ENCODE measurements at places on chromosomes 2 and 18. TPM values are rescaled to one million over a fixed set of nuclear protein-coding genes. Genes with fewer than 3 reads are reported as not detected.

LOXHD1 gene
- 0.21 TPM for total RNA-seq

TXNDC2 gene
- total RNA-seq: not detected

IL1R1 gene
- 29.5 TPM for total RNA-seq

UNC80 gene
- 0.22 TPM for total RNA-seq

IL37 gene
- not detected for total RNA-seq

DNA sequence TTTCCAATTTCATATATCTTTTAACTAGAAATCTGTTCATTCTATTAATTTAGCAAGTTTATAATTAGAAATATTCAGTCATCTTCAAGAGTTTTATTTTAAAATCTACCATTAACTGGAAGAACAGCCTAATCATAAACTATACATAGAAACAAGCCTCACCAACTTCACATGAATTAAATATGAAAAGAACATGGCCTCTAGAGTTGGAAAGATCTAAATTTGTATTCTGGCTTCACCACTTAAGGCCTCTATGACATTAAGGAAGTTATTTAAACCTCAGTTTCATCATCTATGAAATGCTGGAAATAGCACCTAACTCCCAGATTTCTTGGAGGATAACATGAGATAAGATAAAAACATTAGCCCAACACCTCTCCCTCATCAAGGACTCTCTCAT lies 51.4 kb upstream of the SCN7A start:
- DNase-seq: no peak

DNA sequence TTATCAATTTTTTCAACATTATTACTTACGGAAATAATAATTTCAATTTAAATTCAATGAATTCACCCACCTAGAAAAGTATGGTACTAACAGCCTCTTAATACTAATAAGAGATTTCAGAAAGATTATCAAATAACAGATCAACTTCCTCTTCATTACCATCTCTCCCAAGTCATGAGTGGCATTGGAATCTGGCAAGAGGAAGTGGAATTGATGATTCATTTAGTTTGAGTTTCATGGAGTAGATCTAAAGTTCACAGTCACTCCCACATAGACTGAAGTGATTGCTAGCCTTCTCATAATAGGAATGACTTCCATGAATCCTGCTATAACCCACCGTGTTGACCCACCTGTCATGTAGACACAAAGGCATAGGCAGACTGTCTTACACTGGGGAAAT lies 77.7 kb upstream of the WDR75 start:
- DNase-seq: no peak

GRCh38 chr2:2230433-2230817 lies 100.7 kb downstream of the MYT1L start:
- no peak for DNase-seq

- no peak for DNase-seq
These were observed 51.8 kb downstream of the MYL12B start for GRCh38 chr18:3313685-3314084.

- DNase-seq: no peak
These were observed 140.2 kb upstream of the BCL2L11 start for GRCh38 chr2:110980339-110981062.

DNA sequence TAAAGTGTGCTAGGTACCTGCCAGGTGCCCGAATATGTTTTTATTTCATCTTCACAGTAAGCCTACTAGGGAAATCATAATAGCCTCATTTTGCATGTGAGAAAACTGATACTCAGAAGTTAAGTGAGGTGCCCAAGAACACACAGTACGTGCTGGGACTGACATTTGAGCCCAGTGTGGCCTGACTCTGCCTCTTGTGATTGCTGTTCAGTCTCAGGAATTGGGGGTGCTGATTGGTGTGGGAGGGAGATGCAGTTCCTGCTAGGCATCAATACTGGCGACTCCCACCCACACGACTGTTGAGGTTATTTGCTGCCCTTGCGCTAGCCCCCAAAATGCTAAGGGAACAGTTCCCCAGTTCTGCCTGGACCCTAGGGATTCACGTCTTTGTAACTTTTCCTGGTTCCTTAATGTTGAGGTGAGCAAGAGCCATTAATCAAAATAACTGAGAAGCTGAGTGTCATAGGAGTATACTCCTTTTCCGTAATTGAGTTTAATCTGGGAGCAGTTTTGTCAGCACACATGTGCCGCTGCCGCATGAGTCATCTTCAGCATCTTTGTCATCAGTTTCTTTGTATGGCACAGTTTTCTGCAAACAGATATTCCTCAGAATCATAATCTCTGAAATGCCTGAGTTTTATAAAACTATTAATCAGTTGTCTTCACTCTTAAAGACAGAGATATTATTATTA lies 120.7 kb downstream of the NCK2 start:
- no peak for DNase-seq

- DNase-seq: no peak
These were observed 108.2 kb upstream of the STK17B start for GRCh38 chr2:196279541-196279940.

- no peak for DNase-seq
These were observed 174.0 kb upstream of the NT5C1B start for GRCh38 chr2:18763338-18763737.

GRCh38 chr2:18605115-18605514 lies 15.7 kb upstream of the NT5C1B start:
- DNase-seq: no peak

DNA sequence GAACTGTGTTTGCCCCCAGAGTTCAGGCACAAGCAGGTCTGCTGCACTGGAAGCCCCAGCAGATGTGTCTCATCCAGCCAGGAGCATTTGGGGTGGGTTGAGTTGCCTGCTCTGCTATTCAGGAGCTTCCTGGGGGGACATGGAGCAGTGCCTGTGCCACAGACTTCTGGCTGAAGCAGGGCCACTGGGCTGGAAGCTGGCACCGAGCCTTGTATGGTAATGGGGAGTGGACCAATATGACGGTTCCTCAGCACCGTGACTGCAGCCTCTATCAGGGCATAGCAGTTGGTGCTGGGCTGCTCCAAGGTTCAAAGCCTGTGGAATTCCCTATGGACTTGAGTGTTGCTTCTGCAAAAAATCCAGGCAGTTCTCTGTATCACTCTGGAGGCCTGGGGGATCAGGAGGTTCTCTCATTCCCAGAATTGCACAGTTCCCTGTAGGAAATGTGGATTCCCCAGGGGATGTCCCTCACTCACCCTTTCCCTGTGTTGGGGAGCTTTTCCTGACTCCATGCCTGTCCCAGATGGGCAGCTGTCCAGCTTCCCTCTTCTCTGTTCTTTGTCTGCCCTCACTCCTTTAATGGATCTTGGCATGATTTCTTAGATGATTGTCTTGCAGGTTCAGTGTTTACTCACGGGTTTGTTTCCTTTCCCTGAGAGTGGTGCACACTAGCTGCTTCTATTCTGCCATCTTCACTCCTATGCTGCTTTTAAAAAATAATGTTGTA lies 37.2 kb upstream of the THSD7B start:
- DNase-seq: no peak

GRCh38 chr2:9652898-9653479 lies 22.2 kb upstream of the YWHAQ start:
- no peak for DNase-seq

- DNase-seq: no peak
These were observed 194.5 kb upstream of the LRRTM1 start for GRCh38 chr2:80499095-80499494.

All from tibial nerve (tissue), 4 donors.